ENCODE measurements at places on chromosomes 11 and 22.
A peak's percentile ranks its signal among the peaks of the same experiment; 100 is the strongest.

- DNase-seq: no peak
These were observed 4.1 kb upstream of the FAM83F start for GRCh38 chr22:39990686-39991085.

GRCh38 chr11:103109818-103110388 is 677 bp downstream of the DYNC2H1 start:
- peak; percentile 87 for DNase-seq

GRCh38 chr11:105670811-105671210 is 60.9 kb downstream of the GRIA4 start:
- DNase-seq: no peak

DNA sequence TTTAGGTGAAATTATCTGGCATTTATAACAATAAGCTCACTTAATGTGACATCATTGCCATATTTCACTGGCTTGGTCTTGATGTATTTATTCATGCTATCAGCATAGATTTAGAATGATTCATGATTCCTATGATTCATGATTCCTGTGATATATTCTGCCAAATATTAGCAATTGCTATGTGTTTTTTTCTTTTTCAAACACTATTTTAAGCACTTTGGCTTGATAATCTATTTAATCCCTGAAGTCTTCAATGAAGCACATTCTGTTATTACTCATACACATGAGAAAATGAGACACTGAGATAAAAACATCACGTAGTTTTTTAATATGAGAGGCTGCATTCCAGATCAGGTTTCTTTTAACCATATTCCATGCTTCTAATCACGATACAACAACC is 78.5 kb downstream of the LUZP2 start:
- DNase-seq: no peak

DNA sequence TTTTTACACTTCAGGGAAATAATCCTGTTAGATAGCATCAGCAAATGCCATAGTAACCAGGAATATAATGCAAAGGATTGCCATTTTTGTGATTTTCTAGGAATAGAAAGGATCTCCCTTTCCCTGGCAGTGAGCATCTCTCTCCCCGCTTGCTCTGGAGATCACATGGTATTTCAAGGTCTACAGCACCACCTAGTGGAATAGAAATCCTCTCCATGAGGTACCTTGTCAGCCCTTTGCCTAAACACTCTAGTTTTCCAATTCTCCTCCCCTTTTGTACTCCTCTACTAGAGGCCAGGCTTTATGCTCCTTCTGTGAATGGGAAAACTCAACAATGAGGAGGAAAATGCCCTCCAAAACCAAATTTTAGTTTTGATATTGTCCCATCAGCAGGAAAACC is 78.4 kb downstream of the XRRA1 start:
- DNase-seq: peak; percentile 10

- DNase-seq: no peak
These were observed 952 bp downstream of the YAP1 start for GRCh38 chr11:102111011-102111786.

DNA sequence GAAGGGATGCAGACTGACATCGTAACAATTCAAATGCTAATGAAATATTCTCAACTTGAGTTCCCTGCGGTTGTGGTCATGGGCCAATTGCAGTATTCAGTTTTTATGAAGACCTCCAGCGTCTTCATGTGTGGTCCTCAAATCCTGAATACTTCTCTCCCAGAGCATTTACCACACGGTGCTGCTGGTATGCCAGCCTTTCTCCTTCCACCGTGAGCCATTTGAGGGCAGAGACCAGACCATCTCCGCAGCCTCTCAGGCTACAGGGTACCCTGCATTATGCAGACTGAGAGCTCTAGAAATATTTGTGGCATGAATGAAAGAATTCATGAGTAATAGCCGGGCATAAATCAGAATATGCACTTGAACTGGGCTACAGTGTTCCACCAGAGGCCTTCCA is 289.7 kb downstream of the ST3GAL4 start:
- no peak for DNase-seq

DNA sequence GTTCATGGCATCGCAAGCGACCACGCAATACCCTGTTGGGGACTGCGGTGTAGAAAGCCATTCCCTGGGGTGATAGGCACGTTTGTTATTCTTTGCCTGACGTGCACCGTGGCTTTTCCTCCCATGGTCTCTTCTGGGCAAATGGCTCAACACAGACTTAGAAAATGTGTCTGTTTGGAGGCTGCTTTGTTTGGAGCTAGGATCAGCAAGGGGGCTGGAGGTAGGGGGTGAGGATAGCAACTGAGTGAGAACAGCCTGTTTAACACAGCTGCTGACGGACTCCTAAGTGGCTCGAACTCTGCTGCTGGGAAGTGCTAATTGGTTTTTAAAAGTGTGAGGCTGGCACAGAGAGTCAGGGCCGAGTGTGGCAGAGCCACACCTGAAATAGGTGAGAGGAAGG is 16.1 kb upstream of the CHRM4 start:
- no peak for DNase-seq

DNA sequence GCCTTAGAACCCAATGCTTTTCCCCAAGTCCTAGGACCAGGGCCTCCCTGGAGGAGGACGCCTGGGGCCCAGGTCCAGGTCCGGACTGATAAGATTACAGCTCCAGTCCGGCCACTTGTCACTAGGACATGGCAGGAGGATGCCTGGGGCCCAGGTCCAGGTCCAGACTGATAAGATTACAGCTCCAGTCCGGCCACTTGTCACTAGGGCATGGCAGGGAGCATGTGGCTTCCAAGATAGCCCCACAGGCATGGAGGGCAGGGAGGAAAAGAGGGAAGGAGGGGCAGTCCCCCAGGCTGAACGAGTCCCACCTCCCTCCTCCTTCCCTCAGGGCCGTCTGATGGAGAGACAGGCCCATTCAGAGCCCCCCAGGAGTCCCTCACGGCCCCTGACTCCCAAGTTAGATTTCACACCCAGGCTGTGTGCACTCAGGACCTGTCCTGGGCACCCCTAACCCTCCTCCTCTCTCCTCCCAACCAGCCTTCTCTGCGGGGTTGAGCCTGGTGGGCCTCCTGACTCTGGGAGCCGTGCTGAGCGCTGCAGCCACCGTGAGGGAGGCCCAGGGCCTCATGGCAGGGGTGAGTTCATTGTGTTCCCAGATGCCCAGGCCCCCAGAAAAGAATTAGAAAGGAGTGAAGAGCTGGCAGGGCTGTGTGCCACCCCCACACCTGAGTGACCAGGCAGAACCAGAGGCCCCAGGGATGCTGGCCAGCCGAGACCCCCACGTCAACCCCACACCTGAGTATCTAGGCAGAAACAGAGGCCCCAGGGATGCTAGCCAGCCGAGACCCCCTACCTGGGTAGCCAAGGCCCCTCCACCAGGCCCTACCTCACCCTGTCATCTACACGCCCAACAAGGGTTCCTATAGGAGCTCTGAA is 2.1 kb downstream of the TSPAN32 start:
- no peak for DNase-seq

DNA sequence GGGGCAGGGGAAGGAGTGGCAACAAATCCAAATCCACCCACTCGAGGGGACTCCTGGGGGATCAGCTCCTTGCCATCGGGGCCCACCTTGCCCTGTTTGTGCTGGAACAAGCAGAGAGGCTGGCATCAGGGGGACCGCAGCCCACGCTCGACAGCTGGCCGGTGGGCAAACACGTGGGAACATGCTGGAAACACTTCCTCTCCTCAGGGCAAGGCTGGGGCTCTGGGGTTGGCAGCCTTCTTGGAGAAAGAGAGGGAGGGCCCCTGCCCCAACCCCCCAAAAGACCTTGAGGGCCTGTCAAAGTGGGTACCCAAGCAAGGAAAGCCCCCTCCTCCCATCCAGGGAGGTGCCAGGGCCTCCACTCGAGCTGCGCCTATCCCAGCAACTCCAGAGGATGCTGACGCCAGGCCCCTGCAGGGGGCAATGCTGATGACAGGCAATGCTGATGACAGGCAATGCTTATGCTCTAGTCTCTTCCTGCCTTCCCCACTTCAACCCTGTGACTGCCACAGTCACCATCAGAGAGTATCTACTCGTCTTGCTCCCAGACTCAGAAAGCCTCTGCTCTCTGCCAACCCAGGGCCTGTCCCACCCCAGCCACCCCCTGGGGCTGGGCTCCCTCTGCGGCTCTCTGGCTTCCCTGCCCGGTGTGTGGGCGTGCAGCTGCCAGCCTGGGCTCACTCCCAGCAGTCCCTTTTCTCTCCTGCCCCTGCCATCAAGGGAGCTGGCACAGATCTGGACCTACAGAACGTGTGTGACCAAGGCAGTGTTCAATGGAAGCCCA is 6.0 kb downstream of the ESS2 start:
- DNase-seq: no peak

- DNase-seq: no peak
These were observed 6.5 kb downstream of the RIBC2 start for GRCh38 chr22:45420011-45420410.

DNA sequence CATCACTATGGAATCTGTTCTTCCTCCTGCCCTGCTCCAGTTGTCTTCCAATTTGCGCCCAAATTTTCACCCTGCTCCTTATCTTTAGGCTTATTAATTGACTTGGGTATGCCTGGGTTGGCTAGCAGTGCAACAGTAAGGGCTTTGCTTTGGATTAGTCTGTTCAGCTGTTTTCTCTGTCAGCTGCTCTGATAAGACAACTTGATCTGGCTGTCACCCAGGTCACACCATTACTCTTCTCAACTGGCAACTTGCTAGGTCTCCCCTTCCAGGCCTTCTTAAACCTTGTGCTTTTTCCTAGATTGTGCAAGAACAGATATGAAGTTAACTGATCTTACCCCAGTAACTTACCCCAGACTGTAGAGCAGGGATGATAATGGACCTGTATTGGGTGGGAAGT is 357.8 kb upstream of the LARGE1 start:
- DNase-seq: no peak

DNA sequence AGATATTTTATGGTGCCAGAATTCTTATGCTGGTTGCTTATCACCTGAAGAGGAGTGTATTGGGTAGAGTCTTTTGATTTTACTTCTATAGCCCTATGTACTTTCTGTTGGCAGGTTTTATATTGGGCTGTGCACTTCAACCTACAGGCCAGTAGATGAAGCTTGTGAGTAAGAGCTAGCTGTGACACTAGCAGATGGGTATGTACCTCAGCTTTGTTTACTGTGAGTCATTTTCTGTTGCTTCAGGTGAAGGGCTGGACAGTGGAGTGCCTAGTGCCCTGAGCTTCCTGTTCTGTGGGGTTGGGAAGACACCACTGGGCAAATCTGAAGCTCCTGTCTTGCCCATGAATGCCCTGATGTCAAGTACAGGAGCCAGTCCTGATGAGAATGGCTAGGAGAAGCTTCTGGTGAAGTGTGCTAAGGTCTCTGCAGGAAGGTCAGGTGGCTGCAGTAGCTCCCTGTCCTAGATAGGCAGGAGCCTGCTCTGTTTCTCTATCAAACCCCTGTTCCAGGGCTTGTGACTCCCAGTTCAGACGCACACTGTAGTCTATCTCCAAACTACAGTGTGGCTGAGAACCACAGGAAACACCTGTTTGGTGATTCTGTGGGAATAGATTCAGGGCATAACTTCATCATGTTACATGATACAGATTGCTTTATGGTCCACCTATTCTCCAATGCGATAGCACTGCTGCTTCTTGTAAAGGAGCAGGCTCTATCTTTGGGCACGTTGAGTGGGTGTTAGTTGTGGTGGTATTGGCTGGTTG is 755.7 kb downstream of the KCNA4 start:
- DNase-seq: no peak

- DNase-seq: no peak
These were observed 2.8 kb downstream of the MYH9 start for GRCh38 chr22:36384766-36385481.

DNA sequence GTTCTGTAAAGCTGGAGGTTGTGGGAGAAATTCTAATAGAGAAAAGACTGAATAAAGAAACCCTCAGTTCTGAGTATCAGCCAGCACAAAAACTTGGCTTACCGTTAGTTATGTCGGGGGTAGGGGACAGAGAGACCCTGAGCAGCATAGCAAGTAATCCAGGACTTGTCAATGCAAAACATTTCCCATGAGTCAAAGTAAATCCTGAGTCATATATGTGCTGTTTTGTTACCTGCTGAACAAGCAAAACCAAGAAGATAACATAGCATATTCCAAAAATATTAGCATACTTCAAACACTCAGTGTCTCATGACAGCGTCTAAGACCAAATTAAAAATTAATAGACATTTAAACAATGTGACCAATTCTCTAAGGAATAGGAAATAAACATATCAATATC is 75.1 kb upstream of the LUZP2 start:
- DNase-seq: no peak

DNA sequence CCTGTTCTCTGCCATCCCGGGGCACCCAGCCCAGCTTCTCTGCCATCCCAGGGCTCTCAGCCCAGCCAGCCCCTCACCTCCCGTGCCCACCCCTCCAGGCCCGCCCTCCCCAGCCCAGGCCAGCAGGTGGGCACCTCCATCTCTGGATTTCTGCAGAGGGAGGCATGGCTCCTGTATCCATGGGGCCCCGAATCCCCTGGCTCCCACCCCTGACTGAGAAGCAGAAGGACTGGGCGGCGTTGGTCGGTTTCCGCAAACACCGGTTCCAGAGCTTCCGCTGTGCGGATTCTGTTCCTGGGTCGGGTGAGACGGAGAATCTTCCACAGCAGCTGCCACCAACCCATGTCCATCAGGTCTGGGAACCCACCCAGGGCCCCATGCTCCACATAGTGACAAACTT is 240.3 kb downstream of the BRD1 start:
- no peak for DNase-seq

DNA sequence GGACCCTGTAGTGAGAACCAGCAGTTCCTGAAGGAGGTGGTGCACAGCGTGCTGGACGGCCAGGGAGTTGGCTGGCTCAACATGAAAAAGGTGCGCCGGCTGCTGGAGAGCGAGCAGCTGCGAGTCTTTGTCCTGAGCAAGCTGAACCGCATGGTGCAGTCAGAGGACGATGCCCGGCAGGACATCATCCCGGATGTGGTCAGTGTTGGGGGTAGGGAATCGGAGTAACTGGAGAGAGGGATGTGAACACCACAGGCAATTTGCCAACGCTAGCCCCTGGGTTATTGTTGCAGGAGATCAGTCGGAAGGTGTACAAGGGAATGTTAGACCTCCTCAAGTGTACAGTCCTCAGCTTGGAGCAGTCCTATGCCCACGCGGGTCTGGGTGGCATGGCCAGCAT is 19.9 kb downstream of the MADD start:
- no peak for DNase-seq

GRCh38 chr11:106032861-106033260 is 10.8 kb upstream of the MSANTD4 start:
- no peak for DNase-seq

- DNase-seq: no peak
These were observed 62.1 kb downstream of the FAT3 start for GRCh38 chr11:92286709-92287108.

- no peak for DNase-seq
These were observed 154.6 kb downstream of the SNX19 start for GRCh38 chr11:130761560-130762220.

- no peak for DNase-seq
These were observed 90.5 kb downstream of the MYEOV start for GRCh38 chr11:69384251-69385143.

GRCh38 chr11:120172054-120172911 is 34.4 kb upstream of the TRIM29 start:
- DNase-seq: peak; percentile 80

DNA sequence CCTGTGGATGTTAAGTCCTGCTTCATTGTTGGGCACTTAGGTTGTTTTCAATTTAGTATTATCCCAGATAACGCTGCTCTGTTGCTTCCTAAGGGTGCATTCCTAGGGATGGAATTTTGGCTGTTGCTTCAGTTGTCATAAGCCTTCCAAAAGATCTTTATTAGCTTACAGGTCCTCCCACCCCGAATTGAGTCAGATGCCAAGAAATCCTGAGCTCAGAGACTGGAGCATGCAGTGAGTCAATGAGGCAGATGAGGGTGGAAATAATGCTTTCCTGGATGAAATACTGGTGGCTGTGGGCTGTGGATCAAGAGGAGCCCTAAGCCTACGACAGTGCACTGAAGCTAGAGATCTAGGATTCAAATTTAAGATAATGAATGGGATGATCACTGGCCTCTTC is 10.7 kb upstream of the IL18BP start:
- no peak for DNase-seq

- no peak for DNase-seq
These were observed 53.5 kb downstream of the IGLL5 start for GRCh38 chr22:22940961-22941605.

Data from GF-D8 (cell line).